Esophagus squamous epithelium (tissue), 5 donors: ENCODE measurements at places on chromosomes 3 and 15.

DNA sequence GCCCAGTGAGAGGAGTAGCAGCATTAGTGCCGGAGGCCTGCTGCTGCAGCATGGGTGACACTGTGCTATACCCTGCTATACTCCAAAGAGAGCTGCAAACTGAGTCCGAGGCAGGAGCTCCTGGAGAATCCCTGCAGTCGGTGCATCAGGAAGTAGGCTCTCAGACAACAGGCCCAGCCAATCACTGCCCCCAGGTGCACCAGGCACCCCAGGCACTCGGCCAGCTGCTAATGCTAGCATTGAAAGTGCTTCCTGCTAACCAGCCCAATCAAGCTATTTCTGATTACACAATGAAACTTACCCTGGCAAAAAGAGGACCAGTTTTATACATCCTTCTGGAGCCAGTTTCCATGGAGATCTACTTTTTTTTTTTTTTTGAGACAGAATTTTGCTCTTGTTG is 45.6 kb upstream of the IREB2 start:
- DNase-seq = no peak

DNA sequence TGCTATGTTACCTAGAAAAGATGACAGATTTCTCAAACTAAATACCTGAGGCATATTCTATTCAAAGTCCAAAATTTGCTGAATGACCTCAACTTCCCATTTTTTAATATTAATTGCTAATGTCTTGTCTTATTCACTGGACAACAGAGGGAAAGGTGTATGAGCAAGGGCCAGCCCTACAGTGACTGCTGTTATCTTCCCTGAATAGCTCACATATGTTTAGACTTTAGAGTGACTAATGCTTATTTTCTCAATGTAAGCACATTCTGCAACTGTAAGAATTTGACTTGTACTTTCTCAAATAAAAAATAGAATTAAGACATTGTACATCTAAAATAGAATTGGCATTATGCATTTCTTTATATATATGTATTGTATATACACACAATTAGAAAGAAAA is 26.5 kb upstream of the AADACL2 start:
- no peak for DNase-seq

- no peak for DNase-seq
These were observed 58.0 kb downstream of the HRH1 start for GRCh38 chr3:11212299-11212608.

DNA sequence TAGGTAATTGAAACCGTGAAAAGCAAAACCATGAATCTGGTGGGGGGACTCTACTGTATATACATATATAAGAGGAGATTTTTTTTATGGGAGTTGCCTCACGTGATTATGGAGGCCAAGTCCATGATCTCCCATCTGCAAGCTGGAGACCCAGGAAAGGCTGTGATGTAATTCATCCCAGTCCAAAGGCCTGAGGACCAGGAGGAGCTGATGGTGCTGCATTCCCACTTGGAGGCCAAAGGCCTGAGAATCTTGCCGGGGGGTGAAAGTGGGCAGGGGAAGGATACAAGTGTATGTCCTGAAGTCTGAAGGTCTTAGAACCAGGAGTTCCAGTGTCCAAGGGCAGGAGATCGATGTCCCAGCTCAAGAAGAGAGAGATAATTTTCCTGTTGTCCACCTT is 37.1 kb upstream of the CEMIP start:
- no peak for DNase-seq

- no peak for DNase-seq
These were observed 473.7 kb downstream of the LPP start for GRCh38 chr3:188627652-188628051.

DNA sequence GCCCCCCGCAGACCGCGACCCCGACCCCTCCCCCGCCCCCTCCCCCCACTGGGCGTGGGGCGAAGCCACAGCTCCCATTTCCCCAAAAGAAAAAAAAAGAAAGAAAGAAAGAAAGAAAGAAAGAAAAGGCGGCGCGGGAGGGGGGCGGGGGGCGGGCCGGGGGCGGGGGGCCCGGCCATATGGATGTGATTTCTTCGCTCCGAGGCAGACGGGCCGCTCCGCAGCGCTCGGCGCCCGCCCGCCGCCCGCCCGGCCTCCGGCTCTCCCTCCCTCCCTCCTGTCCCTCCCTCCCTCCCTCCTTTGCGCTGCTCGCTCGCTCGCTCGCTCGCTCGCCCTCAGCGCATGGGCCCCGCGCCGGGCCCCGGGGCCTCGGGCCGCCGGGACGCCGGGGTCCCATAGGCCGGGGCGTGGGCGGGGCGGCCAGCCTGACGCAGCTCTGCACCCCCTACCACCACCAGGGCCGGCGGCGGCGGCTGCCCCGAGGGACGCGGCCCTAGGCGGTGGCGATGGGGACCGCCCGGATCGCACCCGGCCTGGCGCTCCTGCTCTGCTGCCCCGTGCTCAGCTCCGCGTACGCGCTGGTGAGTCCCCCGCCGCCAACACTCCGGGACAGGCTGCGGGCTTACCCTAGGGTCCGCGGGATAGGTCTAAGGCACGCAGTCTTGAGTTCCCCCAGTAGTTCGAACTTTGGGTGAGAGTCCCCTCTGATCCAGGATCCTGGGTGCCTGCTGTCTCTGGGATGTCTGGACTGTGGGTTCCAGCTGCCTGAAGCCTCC is 5.7 kb downstream of the PTH1R start:
- no peak for DNase-seq

- no peak for DNase-seq
These were observed 42.9 kb downstream of the TNFAIP8L3 start for GRCh38 chr15:51051776-51052175.

DNA sequence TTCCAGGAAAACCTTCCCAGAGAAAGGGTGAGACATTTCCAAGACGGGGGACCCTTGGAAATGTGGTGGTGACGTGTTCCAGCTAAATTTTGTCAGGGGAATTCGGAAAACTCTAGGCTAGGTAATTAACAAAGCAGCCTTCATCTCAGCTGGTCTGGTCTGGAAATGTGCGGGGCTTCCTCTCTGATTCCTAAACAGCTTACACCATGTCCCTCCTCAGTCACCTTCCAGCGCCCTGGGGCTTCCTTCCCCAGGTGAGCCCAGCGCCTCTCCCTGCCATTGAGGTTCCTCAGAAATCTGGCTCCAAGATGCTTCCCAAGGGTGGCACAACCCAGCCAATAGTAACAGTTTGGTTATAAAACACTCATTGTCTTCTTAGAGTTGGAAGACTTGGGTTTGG is 571 bp downstream of the ACAD9 start:
- DNase-seq = no peak

DNA sequence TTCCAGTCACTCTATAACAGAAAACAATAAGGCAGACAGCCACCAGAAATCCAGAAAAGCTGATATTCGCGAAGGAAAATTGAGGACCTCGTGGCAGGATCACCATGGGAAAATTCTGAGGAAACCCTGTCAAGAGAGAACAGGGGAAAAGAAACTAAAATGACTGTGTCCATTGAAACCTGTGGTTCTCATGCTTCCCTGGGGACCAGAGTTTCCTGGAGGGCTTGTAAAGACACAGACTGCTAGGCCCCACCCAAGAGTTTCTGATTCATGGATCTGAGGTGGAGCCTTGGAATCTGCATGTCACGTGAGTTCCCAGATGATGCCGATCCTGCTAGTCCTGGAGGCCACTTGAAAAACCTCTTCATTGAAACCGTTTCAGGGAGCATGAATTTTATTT is 420.5 kb downstream of the EPHB1 start:
- no peak for DNase-seq

DNA sequence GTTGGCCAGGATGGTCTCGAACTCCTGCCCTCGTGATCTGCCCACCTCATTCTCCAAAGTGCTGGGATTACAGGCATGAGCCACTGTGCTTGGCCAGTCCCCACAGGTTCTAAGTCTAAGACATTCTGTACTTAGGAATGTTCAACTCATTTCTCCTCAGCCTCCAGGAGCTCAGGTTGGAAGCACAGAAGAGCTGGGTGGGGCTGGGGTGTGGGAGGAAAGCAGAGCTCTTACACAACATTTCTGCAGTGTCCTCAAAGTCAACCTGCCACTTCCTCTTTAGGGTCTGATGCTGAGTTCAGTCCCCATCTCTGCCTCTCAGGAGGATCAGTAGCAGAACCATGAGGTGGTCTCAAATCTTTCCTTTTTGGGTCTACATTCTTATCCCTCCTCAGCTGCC is 75.5 kb downstream of the MRPL46 start:
- DNase-seq = no peak

DNA sequence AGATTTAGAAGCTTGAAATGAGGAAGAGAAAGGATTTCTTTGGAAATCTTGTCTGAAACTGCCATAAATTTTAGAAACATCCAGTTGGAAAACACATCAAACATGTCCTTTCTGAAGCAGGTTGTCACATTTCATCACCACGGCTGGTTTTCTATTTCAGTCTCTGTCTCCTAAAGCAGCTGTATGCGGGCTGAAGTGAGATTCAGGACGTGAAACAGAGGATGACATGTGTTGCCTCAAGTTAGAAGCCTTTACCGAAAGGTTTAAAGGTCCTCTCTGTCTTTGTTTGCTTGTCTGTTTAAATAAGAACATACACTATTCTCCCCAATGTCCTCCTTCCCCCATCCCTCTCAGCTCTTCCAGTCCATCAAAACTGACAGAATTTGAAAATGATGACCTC is 141.9 kb downstream of the SQOR start:
- no peak for DNase-seq

DNA sequence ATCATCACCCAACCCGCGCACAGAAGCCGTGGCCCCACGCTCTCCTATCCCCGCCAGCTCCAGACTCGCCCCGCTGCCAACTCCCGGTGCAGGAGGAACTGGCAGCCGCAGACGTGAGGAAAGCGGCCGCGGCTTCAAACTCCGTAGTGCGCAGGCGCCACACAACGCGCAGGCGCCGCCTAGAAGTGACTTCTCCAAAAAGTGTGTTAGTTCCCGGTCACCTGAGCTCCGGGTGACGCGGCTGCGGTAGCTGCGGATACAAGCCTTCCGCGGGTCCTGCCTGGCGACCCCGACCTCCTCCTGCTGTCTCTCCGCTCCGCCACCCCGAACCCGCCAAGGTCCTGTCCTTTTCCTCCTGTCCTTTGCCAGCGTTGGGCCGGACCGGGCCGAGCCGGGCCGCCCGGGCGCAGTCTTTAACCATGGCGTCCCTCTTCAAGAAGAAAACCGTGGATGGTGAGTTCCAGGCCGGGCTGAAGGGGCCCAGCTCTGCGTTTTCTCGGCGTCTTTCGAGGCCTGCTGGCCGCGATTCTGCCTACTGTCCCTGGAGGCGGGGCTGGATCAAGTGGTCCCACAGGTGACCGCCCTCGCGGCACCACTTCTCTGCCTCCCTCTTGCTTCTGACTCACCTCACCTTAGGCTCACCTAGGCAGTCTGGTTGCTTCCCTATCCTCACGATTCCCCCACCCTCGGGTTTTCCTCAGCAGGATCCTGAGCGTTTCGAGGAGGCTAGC is at the start of gene CHMP2B:
Gene CHMP2B, plus strand, starts transcription at position 206 of the 731 bp plus-strand sequence. Its CDS starts 214 bp downstream, at position 420.
- peak; percentile 58 for DNase-seq

DNA sequence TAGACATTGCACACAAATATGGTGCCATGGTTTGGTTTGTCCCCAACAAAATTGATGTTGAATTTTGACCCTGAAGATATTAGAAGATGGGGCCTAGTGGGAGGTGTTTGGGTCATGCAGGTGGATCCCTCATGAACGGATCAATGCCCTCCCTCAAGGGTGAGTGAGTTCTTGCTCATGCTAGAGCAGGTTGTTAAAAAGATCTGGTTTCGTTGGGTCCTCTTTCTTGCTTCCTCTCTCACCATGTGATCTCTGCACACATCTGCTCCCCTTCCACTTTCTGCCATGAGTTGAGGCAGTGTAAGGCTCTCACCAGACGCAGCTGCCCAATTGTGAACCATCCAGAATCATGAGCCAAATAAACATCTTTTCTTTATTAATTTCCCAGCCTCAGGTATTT is 87.8 kb upstream of the MDFIC2 start:
- DNase-seq = no peak

DNA sequence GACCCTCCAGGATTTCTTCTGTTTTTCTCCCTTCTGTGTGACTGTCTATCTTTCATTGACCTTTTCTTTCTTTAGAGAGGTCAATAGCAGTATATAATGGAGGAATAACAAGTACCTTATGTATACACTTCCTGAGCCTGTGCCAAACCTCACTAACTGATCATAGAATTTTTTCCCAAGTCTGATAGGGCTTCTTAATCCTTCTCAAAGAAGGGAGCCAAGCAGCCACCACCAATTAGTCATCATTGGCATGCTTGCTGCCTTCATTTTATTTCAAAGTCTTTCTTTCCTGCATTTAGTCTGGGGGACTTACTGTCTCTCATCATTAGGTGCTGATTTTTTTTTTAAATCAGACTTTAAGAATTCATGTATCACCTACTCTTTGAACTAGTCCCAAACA is 327.0 kb downstream of the FEZF2 start:
- DNase-seq = no peak

- DNase-seq = no peak
These were observed 30.9 kb upstream of the CLK3 start for GRCh38 chr15:74584779-74585178.

DNA sequence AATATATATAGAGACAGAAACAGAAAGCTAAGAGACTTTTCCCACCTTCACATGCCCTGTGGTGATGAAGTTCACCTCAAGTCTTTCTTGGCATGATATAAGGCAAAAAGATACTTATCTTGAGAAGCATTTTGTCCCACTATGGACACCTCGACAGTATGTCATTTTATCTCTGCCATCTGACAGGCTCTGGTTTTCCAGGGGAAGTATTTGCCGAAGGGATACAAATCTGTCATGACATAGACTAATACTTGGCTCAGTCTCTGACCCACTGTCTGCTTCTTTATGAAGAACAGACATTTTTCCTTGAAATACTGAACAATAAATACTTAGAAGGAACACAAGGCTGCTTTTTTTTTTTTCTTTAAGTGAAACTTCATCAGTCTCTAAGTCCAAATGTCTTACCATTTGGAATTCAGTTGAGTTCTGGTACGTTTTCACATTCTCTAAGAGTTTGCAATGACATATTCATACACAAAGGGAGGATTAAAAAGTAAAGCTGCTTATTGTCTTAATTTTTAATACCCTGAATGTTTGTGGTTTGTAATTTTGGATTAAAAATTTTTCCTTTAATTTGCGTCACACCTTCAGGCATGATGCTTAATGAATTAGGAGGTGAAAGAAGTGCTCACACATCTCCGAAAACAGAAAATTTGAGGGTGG is 87.8 kb upstream of the LMOD3 start:
- DNase-seq = no peak

GRCh38 chr3:46693892-46694226 is 380 bp upstream of the ALS2CL start:
- DNase-seq = no peak

DNA sequence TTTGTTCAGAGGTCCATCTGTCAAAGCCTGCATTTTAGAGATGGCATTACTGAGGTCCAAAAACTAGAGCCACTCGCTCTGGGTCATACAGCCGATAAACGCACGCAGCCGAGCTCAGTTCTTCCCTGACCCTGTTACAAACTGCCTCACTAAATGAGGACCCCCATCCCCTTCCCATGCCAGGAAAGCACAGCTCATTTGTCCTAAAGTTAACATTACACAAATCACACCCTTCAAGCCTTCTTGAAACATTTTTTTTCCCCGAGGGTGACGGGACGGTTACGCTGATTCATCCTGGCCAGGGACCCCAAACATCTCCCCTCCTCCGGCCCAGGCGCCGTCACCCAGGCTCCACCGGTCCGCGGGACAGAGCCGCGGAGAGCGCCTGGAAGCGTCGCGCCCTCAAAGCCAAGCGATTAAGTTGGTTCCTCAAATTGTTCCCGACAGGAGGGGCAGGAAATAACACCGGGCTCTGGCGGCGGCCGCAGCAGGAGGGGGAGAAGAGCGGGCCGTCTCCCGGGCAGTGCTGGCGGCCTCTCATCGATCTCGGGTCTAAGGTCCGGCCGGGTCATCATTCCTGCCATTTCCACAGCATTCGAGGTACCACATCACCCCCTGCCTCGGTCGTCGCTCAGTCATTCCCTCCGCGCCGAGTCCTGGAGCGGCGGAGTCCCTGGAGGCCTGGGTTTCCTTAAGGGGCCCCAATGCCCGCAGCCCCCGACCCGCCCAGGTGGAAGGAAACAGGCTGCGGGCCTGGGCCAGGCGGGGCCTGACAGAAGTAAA is 619 bp upstream of the CMTM8 start:
- no peak for DNase-seq
